ENCODE measurements at places on chromosomes 2 and 18.

- DNase-seq, result no peak
Observed at GRCh38 chr2:23685181-23685580, 241.7 kb downstream of the ATAD2B start.

DNA sequence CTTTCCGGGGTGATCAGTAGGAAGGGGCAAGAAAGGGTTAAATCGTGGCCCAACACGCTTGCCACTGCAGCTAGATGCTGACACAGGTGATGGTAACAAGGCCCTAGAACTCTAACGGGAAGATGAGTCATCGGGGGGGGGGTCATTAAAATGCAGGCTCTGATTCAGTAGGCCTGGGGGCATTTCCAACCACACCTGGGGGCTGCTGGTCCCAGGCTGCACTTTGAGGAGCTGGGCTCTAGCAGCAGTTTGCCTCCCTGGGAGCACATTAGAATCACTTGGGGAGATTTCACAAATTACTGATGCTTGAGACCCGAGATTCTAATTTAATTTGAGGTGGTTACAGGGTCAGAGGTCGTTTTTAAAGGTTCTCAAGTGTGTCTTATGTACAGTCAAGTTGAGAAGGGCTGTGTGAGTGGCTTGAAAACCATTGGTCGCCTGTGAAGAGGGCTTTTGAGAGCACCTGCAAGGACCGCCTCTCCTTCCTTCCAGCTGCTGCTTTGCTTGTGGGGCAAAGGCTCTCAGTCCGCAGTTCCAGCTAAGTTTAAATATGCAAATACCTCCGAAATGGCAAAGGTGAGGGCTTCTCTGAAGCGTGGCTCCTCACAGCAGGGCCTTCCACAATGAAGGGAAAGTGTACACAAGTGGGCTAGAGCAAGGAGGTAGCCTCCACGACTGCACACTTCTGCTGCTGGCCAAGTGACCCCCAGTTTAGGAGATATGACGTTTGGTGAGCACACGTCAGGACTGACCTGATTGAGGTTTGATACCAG, 128.0 kb upstream of the MSH6 start:
- no peak for DNase-seq

DNA sequence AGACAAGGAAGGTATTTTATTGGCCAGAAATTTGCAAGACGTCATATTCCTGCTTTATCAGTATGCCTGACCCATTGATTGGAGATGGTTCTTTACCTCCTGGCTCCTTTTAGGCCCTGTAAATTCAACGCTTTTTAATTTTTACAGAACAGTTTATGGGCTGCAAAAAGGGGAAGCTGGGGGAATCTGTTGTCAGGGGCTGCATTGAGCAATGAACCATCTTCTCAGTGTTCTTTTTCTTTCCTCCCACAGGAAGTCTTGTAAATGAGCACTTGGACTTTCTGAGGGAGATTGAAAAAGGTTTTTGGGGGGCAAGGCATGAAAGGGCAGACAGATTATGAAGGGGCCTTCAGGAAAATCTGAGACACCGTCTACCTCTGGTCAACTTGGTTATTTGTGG, 503.6 kb upstream of the TNP1 start:
- DNase-seq, result no peak

DNA sequence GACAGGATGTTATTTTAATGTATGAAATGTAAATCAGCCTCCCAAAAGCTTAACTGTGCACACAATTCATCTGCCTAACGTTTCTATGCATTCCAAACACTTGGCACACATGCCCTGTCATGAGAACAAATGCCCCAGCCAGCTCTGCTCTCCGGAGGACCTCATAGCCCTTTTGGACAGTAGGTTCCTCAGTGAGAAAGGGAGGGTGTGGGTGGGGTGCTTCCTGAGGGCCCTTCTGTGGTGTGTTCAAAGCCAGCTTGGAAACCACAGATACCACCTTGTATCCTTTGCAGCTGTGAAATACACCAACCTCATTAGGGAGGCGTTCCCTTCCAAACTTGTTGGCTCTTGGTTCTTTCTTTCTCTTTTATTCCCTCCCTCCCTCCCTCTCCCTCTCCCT, 102.2 kb upstream of the ASB18 start:
- no peak for DNase-seq

GRCh38 chr2:152874955-152875354, 156.5 kb downstream of the ARL6IP6 start:
- no peak for DNase-seq

DNA sequence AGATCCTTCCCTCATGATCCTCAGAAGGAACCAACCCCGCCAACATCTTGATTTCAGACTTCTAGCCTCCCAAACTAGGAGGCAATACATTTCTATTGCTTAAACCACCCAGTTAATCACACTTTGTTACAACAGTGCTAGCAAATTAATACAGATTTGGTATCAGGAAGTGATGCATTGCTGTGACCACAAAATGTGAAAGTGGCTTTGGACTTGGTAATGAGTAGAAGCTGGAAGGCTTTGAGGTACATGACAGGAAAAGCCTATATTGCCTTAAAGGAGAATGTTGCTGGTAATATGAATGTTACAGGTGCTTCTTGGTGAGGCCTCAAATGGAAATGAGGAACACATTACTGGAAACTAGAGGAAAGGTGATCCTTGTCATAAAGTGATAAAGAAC, 260.3 kb downstream of the SATB2 start:
- DNase-seq, result no peak

DNA sequence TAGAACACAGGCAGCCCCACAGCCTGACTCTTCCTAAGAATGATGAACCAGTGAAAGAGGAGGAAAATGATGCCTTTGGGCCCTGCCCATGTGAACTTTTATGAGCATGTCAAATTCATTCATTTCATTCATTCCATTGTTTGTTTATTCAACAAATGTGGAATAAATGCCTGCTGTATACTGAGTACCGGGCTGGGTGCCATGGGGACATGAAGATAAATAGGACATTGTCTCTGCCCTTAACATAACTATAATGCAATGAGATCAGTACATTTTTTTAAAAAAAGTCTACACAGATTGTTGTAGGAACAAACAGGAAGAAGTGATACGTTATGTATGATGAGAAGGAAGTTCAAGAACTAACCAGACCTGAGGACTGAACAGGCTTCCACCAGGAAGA, 14.7 kb downstream of the MREG start:
- no peak for DNase-seq

DNA sequence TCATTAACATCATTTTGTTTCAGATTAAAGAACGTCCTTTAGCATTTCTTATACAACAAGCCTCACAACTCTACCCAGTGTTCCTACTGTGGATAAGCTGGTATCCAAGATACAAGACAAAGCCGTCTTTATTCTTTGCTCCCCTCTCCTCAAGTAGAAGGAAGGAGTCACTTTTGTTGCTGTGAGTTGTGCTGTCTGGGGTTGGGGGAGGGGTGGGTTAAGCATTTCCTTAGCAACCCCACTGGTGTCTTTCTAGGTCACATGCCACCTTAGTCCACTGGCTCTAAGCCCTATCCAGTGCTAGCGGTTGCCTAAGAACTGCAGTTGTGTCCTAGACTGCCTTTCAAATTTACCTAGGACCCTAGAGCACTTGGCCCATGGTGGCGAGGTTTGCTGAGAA, 155.6 kb upstream of the PIEZO2 start:
- DNase-seq, result no peak

DNA sequence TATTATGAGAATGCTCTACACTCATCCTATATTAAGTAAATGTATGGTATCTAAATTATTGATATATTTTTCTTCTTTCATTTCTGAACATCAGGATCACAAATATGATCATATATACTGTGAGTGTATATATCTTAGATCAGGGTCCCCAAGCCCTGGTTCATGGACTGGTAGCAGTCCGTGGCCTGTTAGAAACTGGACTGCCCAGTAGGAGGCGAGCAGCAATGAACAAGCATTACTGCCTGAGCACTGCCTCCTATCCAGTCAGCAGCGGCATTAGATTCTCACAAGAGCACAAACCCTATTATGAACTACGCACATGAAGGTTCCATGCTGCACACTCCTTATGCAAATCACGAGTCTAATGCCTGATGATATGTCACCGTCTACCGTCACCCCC, 1247.1 kb upstream of the NXPH2 start:
- DNase-seq, result no peak

DNA sequence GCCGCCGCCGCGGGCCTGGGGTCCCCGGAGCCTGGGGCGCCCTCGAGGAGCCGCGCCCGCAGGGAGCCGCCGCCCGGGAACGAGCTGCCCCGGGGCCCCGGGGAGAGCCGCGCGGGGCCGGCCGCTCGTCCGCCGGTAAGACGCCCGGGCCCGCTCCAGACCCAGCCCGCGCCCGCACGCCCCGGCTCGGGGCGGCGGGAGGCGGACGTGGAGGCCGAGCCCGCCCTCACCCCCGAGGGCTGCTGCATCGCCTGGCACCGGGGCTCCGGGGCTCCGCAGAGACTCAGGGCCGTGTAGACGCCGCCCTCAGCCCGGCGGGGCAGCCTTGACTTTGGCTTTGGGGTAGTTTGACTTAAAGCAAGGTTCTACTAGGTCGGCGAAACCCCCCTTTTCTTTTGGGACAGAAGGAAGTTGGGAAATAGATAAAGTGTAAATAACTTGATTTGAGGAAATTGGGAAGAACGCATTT, 335 bp downstream of the ERFE start:
- peak; percentile 1 for DNase-seq

GRCh38 chr2:112024231-112024630, 30.8 kb upstream of the TMEM87B start:
- no peak for DNase-seq

DNA sequence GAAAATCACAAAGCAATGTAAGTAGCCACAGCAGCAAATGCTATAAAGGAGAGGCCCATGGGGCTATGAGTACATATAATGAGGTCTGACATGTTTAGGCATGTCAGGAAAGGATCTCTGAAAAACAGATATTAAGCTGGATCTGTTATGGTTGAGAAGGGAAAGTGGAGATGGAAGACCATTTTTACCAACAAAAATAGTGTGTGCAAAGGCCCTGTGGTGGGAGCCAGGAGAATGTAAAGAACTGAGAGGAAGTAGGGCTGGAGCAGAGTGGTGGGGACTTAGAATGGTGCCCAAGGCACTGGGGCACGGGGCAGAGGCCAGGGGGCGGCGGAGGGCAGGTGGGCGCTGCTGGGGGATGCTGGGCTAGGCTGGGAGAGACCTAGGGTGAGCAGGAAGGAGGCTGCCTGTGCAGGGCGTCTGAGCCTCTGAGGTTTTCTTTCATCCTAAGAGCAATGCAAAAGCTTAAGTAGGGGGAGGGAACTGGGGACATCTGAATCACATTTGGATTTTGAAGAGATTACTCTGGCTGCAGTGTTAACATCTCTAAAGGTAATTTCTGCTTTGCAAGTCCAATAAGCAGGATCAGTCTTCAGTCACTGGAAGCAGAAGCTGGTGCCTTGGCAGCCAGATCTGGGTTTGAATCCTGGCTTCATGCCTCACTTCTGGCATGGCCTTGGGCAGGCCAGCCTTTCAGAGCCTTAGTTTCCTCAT, 4.9 kb upstream of the AGFG1 start:
- DNase-seq, result no peak

GRCh38 chr2:42274863-42275262, 86.2 kb downstream of the COX7A2L start:
- no peak for DNase-seq

DNA sequence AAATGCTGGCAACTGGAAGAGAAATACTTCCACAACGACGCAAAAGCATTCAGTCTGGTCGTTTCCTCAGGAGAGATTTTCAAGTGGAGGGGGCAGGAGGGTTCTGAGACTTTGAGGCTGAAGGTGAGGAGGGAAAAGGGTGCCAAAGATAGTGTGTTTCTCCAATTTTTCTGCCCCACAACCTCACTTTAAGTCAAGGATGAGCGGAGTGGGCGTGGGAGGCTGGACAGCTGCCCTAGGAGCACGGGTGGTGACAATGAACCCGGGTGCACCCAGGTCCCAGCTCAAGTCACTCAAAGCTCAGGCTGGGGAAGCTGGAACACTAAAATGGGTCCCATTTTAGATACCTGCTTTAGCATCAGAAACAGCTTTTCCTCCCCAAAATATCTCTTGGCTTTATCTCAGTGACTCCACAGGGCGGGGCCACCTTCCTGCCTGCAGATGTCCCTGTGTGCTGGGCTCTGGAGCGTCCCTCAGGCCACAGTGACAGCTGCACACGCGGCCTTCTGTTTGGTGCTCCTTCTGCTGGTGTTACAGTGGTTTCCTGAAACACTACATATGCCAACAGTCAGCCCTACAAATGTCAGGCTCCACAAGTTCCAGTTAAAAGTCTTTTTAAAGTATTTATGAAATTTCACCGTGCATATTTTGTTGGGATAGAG, 1.4 kb upstream of the MBP start:
- DNase-seq, result peak; percentile 22

DNA sequence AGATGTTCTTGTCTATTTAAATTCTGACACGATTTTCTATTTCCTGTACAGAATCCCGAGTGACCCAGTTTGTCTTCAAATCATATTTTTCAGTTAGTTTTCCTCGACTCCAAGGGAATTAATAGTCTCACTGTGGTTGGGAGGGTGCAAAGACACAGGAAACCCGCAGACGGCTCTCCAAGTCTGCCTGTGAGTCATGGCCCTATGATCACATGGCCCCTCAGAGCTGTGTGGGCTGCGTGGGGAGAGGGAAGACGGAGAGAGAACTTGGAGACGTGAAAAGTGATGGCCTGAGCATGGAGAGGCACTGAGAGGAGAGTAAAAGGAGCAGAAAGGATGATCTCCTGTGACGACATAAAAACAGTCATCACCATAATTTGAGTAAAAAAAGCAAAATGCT, 989.9 kb downstream of the DCDC2C start:
- no peak for DNase-seq

DNA sequence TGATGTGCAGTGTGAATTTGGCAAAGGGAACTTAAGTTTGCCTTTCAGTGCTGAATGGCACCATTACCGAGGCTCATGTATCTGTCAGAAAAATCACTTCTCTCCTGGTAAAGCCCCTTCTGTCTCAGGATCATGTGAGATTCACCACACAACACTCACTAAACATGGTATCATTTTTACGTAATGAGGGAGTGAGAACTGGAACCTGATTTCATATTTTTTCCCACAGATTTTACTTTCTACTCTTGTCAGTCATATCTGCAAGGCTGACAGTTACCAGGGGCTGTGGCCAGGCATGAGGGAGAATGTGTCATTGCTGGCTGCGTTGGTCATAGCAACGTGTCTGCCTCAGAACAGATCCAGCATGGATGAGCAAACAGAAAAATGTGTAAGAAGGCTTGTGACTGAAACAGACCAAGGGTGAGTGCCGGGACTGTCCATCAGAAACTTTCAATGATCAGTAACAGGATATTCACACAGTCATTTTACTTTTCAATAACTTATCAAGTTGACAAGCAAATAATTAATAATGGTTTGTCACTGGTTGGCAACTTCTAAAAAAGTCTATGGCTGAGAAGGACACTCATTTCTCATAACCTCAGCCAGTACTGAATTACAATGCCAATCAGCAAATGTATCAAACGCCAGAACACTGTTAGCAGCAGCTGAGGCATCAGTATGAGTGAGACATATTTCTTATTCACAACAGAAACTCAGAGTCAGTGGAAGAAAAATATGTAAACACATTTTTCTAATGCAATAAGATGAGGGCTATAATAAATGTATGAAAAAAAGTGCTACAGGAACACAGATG, 100.5 kb downstream of the CDC42EP3 start:
- DNase-seq, result no peak

Data from NCI-H1092 treated with DMSO at 0.1 percent for 48 hours (cell line).